Cardiac fibroblast (primary cell): ENCODE measurements at places on chromosomes 6 and 20.

DNA sequence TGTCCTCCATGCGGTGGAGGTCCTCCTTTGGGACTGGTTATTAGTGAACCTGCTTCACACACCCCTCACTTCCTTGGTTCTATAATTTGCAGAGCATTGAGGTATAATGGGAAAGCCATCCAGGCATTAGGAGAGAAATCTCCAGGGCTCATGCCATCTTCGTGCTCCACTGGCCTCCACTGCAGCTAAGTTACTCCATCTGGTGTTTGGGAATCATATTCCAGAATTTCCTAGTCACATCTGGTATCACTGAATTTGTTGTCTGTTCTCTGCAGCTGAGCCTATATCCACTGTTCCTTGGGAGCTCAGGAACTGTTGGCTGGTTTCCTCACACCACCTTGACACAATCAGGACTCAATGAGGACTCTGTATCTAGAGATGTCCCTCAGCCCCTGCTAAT lies 173.0 kb upstream of the TSHZ2 start:
- DNase-seq = no peak

- DNase-seq = no peak
Measured at GRCh38 chr20:4160761-4161305, 145.5 kb upstream of the RNF24 start.

DNA sequence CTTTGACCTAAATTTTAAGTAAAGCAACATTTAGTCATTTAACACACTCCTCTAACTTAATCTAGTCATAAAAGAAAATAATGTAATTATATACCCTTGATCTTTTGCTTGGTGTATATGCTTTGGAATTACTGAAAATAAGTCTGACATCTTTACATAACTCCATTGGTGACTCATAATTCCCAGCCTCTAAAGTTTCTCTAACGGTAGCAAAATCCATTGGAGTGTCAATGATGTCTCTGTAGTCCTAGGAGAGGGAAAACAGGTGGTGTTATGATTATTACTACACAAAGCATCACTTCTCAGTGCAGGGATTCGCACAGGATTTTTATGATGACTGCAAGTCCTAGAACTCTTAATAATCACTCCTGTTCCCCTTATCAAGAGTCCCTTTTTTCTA lies 80.2 kb downstream of the IRAK1BP1 start:
- DNase-seq = no peak

GRCh38 chr6:93644611-93645010 lies 225.3 kb upstream of the EPHA7 start:
- peak; percentile 2 for DNase-seq

DNA sequence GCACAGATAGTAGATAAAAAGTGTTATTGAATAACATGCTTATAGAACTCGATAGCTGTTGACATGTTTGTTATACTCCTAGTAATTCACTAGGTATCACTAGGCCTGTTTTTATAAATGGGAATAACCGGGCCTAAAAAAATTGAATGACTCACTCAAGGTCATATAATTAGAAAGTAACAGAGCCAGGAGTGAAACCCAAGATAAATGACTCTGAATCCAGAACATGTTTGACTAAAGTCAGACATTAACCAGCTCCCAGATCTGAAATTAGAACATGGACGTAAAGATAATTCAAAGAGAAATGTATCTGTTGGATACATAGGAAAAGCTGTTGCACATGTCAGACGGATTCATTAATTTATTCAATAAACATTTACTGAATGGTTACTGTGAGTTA lies 26.9 kb downstream of the RGS17 start:
- DNase-seq = peak; percentile 18

DNA sequence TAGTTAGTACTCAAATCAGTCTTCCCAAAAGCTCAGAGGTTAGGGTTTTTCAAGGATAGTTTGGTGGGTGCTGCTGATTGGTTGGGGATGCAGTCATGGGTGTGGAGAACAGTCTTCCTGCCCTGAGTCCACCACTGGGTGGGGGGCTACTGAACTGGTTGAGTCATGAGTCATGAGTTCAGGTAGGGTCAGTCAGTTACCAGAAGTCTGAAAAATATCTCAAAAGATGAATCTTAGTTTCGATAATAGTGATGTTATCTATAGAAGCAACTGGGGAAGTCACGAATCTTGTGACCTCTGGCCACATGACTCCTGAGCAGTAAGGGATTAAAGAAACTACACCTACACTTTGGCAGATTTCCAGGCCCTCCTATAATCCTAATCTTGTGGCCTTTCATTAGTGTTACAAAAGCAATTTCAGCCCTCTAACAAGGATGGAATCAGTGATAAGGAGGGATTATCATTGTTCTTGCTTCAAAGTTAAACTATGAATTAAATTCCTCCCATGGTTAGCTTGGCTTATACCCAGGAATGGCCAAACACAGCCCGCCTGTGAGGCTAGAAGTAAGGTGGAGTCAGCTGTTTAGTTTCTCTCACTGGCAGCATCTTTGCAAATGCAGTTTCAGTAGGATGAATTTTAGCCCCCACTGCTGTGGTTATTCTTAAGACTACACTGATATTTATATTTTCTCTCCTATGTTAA lies 33.3 kb upstream of the NKAIN2 start:
- no peak for DNase-seq

- DNase-seq = peak; percentile 67
Measured at GRCh38 chr6:17928514-17929430, 58.7 kb downstream of the KIF13A start.

DNA sequence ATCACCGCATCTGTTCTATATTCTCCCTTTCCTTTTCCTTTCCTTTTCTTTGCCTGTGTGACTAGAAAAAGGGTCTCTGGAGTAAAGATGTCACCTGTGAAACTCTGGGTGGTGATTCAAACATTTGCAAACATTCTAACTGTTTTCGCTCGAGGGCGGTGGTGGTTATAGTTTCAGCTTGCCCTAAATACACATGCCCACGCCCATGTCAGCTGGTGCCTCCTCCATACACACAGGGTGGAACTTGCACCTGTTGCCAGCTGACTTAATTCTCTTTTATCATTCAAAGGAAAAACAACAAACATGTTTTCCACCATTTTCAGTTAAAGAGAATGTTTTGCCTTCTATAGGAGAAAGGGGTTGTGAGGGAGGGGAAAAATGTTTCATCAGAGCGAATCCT lies 381.9 kb upstream of the ARID1B start:
- no peak for DNase-seq

DNA sequence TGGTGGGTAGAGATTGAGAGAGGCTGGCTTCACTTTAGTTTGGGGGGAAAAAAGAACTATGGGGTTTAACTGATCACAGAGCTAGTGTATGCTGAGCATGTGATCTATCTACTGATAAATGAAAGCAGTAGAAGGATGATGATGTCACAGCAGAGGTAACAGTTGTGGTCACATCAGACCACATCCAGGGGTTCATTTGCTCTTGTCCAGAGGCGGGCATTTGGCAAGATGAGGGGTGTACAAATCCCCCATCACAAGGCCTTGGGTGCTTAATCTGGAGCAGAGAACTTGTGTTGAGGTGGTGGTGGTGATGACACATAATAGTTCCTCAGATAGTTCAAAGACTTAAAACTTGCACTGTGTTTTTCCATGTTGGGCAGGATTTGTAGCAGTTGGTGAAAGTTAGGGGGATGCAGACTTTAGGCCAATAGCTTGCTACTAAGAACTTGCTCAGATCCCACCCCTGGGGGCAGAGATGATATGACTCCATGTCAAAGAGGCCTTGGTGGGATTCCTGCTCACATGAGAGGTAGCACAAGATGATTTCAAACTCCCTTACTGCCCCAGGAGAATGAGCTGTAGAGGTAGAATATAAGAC lies 63.4 kb downstream of the PRDM1 start:
- DNase-seq = no peak

- no peak for DNase-seq
Measured at GRCh38 chr20:62918831-62919230, 7.5 kb downstream of the DIDO1 start.

- DNase-seq = no peak
Measured at GRCh38 chr6:3785745-3786098, 34.2 kb upstream of the PXDC1 start.

DNA sequence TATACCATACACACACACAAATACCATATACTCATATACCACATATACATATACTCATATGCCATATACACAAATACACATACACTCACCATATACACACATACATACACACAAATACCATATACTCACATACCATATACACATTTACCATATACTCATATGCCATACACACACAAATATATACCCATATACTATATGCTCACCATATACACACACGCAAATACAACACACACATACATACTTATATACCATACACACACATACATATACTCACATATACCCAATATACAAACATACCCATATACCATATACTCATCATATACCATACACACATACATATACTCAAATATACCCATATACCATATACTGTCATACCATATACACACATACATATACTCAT lies 99.2 kb downstream of the ZMYND8 start:
- no peak for DNase-seq

DNA sequence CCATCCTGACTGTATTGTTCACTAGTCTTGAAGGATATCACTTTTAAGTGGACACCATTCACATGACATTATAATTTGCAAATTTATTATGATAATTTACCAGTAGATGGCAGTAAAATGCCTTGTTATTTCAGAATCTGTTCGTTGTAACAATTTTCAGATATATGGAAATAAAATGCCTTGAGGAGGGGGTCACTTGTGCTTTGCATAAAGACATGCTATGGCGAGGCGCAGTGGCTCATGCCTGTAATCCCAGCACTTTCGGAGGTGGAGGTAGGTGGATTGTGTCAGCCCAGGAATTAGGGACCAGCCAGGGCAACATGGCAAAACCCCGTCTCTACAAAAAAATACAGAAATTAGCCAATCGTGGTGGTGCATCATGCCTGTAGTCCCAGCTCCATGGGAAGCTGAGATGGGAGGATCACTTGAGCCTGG lies 9.0 kb upstream of the NCOA6 start:
- peak; percentile 59 for DNase-seq

- peak; percentile 22 for DNase-seq
Measured at GRCh38 chr20:64005394-64005793, 24.5 kb downstream of the PRPF6 start.
